Pancreas (tissue), 10 donors: ENCODE measurements at places on chromosomes 7 and 10. TPM values are rescaled to one million over a fixed set of nuclear protein-coding genes. Genes with fewer than 3 reads are reported as not detected.

DNA sequence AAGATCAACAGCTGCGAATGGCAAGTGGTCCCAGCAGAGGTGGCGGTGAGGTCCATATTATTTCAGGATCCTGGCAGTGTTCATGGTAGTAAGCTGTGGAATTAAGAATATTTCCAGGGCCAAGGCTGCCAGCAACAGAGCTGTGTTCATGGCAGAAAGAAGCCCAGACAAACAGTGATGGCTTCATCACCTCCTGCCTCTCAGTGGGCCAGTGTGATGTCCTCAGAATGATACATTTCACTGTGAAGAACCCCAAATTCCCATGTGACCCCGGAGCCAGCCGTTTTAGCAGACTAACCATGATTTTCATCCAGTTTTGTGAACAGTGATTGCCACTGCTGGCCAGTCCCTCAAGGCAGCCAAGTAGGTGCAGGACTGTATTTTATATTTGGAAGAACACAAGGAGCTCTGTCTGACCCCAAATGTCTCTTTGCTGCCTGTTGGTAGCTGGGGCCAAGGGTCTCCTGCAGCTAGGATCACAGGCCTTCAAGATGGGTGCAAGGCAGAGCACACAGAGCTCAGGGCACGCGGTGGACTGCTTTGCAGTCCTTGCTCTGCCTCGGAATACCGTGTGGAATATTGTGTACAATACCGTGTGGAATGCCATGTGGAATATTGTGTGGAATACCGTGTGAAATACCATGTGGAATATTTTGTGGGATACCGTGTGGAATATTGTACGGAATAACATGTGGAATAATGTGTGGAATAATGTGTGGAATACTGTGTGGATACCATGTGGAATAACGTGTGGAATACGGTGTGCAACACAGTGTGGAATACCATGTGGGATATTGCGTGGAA, 132.3 kb upstream of the CHST15 start:
- no peak for DNase-seq

Gene RET
- total RNA-seq = 0.64 TPM

GRCh38 chr7:133755901-133756300, 371.2 kb upstream of the LRGUK start:
- no peak for DNase-seq

GRCh38 chr7:155256761-155257481, 40.8 kb upstream of the INSIG1 start:
- no peak for DNase-seq

DNA sequence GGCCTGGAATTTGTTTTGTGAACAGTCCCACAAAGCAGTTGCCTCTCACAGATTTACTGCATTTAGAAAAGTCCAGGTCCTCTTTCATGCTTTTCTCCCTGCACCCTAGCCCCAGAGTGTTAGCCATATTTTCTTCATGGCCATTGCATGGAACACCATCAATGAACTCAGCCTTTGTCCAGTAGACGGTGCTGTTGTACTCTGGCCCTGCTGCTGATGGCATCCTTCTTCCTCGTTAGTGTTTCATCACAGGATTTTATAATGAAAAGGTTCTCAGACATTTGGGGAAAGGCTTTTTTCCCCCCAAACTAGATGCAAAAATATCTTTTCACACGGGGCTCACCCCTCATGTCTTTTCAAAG, 93.0 kb upstream of the SLC25A13 start:
- no peak for DNase-seq

DNA sequence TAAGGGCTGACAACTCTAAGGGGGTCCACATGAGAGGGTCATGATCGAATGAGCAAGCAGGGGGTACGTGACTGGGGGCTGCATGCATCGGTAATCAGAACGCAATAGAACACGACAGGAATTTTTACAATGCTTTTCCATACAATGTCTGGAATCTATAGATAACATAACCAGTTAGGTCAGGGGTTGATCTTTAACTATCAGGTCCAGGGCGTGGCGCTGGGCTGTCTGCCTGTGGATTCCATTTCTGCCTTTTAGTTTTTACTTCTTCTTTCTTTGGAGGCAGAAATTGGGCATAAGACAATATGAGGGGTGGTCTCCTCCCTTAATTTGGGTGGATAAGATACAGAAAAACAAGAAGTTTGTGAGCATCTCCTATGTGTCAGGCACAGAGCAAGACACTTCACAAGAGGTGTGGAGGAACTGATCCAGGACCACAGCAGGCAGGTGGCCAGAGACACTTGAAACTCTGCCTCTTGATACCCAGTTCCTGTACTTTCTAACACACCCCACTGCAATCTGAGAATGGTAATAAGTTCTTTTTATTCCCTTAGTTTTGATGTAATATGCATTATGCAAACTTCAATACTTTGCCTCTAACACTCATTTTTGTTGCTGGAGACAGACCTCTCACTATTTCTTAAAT, 18.0 kb upstream of the MRLN start:
- DNase-seq = no peak

DNA sequence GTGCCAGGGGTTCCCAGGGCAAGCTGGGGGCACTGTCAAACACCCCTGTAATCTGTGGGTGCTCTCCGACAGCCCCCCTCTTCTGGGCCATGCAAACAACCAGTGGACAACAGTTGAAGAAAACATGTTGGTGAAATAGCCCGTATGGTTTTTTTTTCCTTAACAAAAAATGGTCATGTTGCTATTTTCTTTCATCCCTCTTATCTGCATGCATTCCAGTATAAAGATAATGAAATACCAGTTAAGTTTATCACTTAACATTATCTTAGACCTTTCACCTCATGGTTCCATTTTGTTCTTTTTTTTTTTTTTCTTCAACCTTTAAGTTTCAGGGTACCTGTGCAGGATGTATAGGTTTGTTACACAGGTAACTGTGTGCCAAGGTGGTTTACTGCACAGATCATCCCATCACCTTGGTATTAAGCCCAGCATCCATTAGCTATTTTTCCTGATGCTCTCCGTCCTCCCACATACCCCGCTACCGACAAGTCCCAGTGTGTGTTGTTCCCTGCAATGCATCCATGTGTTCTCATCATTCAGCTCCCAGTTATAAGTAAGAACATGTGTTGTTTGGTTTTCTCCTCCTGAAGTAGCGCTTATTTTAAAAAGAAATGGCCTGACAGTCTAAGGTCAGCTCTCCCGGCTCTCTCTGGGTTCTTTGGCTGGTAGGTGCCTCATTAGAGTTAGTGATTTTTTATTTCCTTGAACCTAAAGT, 110.1 kb downstream of the NRP1 start:
- no peak for DNase-seq

Gene CAV2
- total RNA-seq = 27.6 TPM

Gene CDNF
- total RNA-seq = 6.5 TPM

Gene CHAT
- not detected for total RNA-seq

DNA sequence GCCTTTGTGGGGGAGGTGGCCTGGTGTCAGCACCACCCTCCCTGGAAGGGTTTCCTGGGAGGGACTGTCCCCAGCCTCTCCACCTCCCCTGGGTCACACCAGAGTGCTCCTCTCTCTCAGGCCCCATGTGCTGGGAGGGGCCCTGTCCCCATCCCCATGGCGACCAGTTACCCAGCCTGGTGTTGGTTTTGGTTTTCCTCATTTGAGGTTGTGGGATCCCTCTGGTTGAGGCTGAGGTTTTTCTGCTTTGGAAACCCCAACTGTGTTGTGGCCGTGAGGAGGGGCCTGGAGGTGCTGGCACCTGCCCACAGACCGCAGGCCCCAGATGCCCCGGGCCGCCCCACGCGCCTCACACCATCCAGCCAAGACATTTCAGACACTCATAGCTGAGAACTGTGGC, 106.3 kb downstream of the GRK5 start:
- DNase-seq = no peak

Gene PLXNA4
- 1.6 TPM for total RNA-seq

Gene WDFY4
- 0.88 TPM for total RNA-seq

- DNase-seq = no peak
Measured at GRCh38 chr7:42456756-42457276, 219.8 kb upstream of the GLI3 start.

- no peak for DNase-seq
Measured at GRCh38 chr7:25855854-25856782, 295.9 kb upstream of the NFE2L3 start.

DNA sequence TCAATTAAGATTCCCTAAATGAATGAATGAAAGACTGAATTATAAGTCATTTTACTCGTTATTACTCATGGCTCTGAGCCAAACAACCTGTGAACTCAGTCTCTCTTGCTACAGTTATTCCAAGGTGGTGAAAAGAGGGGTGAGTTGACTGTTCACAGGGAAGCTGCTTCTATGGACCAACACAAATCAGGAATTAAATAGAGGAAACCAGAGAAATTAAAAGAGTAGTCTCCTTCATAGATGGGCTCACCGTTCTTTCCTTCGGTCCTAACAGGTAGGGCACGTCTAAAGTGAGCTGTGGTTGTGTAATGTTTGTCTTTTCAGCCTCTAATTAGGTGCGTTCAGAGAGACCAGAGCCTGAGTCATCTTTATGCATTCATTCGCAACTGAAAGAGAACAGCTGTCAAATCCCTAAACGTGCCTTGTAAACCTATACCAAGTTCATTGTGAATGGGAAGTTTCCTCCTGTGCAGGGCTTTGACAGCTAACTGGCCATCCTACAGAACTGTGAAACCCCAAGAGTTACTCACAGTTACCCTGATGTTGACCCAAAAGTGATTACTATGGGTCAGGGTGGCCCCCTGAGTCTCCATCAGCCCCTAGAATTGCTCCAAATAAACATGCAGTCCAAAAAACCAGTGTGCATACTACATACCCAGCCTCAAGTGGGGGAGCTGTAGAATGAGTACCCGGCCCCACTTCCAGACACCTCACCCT, 18.2 kb upstream of the C10orf53 start:
- DNase-seq = no peak

Gene CPN1
- total RNA-seq = not detected

Gene OPN1SW
- total RNA-seq = not detected

DNA sequence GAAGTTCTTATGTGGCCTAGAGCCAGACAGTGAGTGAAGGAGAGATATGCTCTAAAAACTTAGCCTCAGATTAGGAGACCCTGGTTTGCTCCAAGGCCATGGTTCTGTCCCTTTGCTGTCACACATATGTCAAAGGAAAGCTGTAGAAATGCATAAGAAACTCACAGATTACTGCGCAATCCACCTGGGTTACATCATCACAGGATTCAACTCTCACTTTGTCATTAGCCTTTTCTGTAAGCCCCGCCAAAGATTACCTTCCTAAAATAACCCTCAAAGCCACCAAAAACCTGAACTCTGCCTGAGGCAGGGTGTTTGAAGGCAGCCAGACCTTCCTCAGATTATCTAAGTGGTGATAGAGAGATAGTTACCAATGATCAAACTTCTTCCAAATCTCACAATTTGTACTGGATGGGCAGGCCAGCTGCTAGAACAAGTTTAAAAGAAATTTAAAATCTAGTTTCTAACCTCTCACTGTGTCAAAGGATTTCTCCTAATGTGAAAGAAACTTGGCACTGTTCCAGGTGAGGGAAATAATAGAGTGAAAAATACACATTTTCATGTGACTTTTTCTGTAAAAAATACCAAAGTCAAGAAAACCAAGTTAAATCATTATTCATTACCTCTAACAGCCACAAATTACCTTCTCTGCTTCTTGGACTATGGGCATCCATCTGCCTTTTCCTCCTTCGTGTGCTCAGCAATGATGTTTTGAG, 567.2 kb downstream of the SUGCT start:
- DNase-seq = no peak

DNA sequence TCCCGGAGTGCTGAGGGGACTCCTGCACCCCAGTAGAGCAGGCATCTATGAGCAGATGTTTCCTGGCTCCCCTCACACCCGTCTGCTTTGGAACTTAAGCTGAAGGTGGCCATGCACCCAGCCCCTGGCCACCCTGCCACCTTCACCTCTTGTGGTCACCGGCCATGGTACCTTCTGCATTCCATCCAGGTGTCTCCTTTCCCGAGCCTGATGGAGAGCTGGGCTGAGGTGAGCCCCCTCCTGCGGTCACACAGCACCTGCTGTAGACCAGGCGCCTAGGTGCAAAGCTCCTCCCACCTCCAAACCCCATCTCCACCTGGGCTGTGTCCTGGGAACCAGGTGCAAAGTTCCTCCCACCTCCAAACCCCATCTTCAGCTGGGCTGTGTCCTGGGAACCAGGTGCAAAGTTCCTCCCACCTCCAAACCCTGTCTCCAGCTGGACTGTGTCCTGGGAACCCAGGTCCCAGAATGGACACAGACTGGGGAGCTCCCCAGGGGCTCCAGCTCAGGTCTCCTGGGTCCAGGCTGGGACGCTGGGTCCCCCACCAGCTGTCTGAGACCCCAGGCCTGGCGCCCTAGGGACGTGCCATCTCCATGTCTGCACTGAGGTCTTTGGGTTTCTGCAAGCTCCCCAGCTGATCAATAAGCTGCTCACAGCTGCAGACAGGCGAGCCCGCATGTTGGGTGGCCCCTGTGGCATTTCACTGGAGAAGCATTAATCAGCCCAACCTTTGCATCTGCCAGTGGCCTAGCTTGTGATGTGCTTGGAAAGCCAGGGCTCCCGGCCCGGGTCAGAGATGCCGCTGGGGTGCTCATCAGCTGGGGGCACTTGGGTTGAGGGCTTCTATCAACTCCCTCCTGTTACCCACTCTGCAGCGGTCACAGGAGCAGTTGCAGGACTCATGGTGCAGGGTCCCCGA, 61.2 kb upstream of the INPP5A start:
- peak; percentile 11 for DNase-seq

DNA sequence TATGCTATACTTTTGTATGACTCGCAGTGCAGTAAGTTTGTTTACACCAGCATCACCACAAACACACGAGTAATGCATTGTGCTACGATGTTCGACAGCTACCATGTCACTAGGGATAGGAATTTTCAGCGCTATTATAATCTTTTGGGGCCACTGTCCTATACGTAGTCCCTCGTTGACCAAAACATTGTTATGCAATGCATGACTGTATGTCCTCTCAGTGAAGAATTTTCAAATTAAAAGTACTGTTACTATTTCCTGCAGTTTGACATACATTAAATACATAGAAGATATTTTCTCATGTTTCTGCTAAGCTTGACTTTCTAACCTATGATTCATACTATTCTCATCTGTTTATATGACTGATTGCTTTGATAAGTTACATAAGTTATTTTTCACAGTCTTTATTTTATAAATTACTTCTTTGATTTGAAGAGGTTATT, 203.6 kb downstream of the VTI1A start:
- DNase-seq = no peak

DNA sequence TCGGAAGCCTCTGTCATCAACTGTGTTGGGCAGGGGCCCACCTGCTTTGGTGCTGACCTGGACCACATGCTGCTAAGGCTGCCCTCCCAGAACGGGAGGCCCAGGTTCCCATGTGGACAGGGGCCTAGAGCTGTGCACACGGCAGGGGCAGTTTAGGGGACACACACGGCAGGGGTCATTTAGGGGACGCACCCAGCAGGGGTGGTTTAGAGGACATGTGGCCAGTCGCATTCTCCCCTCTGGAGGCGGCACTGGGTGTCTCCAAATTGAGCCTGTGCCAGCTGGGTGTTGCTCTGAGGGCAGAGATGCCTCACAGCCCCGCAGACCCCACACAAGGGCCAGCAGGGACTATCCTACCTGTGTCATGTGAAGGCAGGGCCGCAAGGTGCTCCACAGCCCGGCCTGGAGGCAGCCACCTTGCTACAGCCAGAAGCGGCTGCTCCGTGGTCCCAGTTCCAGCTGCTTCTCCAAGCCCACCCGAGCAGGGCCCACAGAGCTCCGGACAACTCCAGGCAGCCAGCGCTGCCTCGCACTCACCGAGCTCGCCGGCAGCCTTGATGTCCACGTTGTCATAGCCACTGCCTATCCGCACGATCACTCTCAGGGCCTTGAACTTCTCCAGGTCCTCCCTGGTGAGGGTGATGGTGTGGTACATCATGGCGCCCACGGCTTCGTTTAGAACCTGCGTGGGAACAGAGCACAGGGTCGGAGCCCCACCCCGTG, 60.7 kb downstream of the ZRANB1 start:
- DNase-seq = peak; percentile 46
